ENCODE measurements at places on chromosomes 16 and 17.

DNA sequence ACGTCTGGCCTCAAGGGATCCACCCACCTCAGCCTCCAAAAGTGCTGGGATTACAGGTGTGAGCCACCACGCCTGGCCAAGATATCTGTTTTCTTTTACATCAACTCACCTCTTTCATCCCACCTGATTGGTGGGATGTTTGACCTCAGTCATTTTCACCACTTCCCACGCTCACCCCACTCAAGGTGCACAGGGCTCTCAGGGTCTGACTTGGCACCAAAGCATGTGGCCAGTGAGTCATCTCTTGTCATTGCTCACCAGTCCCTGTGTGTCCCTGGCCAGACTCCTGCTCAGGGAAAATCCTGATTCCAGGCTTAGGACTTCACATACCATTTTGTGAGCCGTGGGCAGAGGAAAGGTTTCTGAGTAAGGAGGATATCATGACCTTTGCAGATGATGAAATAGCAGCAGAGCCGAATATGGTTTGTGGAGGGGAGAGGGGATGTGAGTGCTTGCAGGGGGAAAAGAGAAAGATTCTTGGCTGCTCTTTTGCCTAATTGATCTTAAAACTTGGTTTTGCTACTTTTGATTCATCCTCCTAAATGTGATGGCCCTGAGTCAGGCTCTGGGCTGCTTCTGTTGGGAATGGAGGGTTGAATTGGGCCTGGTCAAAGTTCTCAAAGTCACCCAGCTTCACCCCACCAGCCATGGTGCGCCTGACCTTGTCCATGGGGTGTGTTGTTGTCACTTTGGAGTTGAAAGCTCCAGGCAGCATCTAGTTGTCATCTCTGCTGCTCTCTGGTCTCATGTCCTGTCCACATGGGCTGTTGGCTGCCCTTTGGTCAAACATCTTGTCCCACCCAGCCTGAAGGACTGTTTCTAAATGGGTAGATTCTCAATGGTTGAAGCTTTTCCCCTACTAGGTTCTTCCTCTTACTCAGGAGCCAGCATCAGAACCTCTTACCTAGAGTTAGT, 6.0 kb upstream of the KCNH6 start:
- DNase-seq = peak; percentile 49

DNA sequence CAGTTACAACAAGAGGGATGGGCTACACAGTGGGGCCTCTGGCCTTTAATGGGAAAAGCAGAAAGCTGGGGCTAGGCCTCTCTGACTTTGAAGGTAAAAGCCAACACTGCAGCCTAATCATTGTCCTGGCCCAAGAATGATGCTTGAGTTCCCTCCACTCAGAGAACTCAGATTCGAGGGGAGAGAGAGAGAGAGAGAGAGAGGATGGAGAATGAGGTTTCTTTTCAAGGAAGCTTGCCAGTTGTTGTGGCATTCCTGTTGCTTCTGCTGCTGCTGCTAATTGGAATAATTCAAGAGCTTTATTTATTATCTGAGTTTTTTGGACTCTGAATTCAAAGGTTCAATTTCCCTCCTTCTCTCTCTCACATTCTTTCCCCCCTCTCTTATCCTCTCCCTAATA, 144.6 kb upstream of the IRX6 start:
- DNase-seq = no peak

GRCh38 chr17:67663457-67663856, 54.3 kb upstream of the NOL11 start:
- DNase-seq = no peak

DNA sequence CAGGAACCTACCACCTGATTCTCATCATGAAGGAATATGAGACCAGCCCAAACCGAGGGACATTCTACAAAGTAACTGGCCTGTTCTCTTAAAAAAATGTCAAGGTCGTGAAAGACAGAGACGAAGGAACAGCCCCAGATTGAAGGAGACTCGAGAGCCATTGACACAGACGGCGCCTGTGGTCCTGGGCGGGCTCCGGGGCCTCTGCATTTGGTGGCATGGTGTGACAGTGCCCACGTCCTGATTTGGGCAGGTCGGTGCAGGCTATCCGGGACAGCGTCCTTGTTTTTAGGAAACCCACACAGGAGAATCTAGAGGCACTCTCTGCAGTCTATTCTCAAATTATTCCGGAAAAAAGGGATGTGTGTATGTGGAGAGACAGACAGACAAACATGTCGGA, 64.1 kb downstream of the ADCY9 start:
- DNase-seq = no peak

DNA sequence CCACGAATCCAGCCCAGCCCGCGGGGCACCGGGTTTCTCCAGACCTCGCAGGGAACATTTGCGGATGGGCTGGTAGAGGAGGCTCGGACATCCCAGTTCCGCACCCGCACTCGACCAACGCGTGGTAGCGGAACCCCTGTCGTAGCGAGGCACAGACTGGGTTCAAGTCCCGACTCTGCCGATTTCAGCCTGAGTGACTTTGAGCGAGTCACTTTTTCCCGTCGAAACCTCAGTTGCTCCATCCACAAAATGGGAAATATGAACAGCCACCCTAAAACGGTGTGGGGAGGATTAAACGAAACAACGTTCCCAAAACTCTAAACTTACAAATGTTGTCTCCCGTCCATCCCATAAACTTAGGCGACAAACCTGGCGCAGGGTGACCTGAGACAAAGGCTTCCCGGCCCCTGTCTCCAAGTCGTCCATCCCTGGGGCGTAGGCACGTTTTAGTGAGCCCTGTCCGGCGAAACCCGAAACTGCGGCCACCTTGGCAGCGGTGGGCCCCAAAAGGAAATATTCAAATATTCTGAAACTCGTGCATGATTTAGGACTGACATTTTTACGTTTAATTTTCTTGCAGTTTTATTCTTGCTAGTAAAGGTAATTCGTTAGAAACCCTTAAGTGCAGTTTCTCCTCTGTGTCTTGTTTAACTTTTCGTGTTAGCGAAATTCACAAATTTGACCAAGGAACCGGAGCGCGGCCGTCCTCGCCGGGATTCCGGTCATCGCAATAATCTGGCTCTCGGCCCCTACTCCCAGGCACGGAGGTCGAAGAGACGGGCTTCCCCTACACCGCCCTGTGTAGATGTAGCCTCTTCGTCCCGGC, 1.9 kb upstream of the MLLT6 start:
- DNase-seq = peak; percentile 56

GRCh38 chr16:88376835-88377726, 5.7 kb upstream of the ZNF469 start:
- no peak for DNase-seq

DNA sequence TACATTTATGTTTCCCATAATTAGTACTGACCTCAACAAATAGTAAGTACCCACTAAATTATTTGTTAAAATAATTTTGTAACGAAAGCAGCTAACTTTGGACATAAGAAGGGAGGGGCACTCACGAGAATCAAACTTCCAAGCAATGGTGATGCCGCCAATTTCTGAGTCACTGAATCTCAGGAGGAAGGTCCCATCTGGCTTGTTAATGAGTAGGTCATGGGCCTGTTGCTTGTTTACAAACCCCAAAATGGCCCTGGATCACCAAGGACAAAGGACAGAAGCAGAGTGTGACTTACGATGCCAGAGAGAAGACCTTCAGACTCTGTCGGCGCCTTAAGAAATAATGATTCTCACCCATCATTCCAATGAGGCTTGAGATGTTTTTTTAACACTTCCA, 15.8 kb upstream of the GHDC start:
- DNase-seq = no peak

DNA sequence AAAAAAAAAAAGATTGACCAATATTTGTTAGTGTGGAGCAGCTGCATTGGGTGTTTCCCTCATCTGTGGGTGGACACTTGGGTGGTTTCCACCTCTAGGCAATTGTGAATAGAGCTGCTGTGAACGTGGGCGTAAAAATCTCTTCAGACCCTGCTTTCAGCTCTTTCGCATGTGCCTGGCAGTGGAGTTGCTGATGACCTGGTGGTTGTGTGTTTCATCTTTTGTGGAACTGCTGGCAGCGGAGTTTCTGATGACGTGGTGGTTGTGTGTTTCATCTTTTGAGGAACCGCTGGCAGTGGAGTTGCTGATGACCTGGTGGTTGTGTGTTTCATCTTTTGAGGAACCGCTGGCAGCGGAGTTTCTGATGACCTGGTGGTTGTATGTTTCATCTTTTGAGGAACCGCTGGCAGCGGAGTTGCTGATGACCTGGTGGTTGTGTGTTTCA, 21.4 kb downstream of the ZC3H18 start:
- DNase-seq = peak; percentile 19

- DNase-seq = no peak
These were observed 191.9 kb downstream of the MSI2 start for GRCh38 chr17:57447990-57448758.

GRCh38 chr16:15864939-15865338, 8.1 kb upstream of the MYH11 start:
- DNase-seq = no peak

- DNase-seq = peak; percentile 9
These were observed 985 bp upstream of the FZD2 start for GRCh38 chr17:44556166-44556831.

- DNase-seq = no peak
These were observed 163.6 kb downstream of the HS3ST3A1 start for GRCh38 chr17:13437966-13438779.

GRCh38 chr17:8674344-8675305, 44.1 kb upstream of the MYH10 start:
- no peak for DNase-seq

GRCh38 chr16:25270577-25270976, 12.9 kb upstream of the ZKSCAN2 start:
- no peak for DNase-seq

DNA sequence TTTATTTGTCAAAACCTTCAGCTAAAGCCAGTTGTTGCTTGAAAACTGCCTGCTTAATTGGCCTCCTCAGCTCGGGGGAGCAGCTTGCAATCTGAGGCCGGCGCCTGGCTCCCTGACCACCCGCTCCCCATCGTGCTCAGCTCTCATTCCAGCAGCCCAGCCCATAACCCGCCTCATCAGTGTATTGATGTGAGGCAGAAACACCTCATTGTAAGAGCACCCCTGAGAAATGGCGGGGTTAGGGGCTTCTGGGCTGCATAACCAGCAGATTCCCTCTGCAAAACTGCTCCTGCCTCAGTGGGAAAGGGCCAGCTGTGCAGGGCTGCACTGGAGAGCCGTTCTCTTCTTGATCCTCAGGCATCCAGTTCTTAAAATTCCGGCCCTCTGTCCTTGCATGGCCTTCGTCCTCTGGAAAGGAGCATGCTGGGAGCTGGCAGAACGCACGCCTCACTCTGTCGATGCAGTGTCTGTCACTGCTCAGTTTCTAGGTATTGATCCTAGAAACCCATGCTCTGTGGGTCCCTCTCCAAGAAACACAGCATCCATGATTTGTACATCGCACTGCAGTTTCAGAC, 113.8 kb upstream of the CHMP6 start:
- no peak for DNase-seq

DNA sequence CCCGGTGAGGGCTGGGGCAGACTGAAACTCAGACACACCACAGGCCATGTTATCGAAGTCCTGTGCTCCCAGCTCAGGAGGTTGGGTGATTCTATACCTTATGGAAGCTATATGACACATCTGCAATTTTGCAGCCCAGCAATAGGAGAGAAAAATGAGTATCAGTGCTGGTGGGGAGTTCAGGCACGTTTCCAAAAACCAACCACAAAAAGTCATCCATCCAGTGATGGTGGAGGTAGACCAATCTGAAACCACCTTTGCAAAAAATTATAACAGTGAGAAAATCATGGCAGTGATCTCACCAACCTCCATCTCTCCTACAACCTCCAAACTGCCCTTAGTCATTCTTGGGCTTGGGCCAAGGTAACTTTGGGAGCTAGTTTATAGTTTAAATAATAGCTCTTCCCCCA, 327.9 kb downstream of the SLC39A11 start:
- DNase-seq = no peak

- no peak for DNase-seq
These were observed 6.7 kb downstream of the ARL16 start for GRCh38 chr17:81676906-81677305.

DNA sequence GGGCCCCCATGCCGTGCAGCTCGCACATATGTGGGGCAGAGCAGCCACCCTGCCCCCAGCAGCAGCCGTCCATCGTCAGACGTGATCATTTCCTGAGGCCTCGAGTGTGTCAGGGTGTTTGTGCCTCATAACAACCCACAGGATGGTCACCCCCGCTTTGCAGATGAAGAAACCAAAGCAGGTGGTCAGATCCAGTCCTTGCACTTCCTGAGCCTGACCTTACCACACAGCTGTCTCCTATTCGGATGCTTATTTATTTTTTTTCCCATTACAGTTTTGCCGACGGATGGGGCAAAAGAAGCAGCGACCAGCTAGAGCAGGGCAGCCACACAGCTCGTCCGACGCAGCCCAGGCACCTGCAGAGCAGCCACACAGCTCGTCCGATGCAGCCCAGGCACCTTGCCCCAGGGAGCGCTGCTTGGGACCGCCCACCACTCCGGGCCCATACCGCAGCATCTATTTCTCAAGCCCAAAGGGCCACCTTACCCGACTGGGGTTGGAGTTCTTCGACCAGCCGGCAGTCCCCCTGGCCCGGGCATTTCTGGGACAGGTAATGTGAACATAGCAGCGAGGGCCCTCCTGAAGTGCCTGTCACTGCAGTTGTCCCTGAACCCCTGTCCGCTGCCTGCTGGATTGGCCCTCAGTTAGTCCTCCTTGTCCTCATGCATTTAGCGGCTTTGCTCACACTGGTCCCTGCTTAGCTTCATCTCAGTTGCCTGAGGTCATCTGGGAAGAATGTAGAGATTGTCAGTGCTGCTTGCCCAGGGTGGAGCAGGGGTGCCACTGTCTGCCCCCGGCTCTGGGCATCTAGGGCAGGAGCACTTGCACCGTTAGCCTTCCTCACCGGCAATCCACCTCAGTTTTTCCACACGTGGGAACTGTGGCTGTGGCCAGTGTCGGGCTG, 1.4 kb downstream of the MPG start:
- DNase-seq = no peak

DNA sequence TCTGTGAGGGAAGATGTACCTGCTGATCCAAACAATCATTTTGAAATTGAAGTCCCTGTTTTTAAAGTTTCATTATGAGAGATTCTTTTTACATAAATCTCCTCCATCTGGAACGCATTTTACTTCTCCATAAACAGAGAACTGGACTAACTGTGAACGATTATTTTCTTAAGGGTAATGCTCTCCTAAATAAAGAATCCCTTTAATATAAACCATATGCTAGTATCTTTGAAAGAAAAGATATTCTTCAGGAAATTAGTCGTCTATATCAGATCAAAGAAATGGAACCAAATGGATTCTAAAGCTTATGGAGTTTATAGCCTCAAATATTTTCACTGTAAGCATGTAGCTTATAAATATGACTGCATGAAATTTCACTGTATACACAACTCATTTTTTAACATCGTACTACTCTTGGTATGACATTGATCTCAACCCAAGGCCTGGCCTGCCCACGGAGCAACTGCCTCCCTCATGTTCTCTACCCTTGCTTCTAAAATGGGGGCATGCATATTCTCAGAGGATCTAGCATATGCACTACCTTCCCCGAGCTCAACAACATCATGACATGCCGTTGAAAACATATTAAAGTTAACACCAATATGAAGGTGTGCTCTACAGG, 66.4 kb downstream of the MYH10 start:
- DNase-seq = no peak

GRCh38 chr17:55487695-55488432, 23.4 kb downstream of the SMIM36 start:
- no peak for DNase-seq

GRCh38 chr17:2387086-2388019, 13.5 kb downstream of the MNT start:
- DNase-seq = no peak

- DNase-seq = no peak
These were observed 1.2 kb upstream of the ZDHHC1 start for GRCh38 chr16:67417333-67418061.

All from activated naive CD8-positive, alpha-beta T cell treated with anti-CD3 and anti-CD28 coated beads, Interleukin-2, amount 50 U/mL, for 24 hours (primary cell).